ENCODE measurements at places on chromosomes 11 and 22.

DNA sequence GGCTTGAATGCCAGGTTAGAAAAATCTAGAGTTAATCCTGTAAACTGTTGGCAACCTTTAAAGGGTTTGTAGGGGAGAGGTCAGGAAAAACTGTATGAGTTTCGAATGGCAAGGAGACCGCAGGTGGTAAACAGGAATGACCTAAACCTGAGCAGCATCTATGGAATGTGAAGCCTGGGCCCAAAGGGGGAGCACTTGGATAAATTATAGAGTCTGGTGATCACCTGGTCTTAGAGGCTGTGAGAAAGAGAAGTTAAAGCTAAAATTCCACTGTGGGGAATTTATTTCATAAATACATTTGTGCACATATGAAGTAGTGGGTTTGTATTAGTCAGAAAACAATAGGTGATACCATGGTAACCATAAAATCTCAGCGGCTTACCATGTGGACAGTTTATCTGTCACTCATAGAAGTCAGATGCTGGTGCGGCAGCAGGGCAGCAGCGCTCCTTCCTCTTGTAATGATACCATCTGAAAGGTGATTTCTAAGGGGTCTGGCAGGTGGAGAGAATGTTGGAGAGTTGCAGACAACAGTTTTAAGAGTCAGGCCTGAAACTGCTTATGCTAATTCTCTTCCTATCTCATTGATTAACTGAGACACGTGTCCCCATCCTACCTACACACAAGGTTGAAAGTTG lies 1104.4 kb upstream of the CCDC90B start:
- no peak for DNase-seq

DNA sequence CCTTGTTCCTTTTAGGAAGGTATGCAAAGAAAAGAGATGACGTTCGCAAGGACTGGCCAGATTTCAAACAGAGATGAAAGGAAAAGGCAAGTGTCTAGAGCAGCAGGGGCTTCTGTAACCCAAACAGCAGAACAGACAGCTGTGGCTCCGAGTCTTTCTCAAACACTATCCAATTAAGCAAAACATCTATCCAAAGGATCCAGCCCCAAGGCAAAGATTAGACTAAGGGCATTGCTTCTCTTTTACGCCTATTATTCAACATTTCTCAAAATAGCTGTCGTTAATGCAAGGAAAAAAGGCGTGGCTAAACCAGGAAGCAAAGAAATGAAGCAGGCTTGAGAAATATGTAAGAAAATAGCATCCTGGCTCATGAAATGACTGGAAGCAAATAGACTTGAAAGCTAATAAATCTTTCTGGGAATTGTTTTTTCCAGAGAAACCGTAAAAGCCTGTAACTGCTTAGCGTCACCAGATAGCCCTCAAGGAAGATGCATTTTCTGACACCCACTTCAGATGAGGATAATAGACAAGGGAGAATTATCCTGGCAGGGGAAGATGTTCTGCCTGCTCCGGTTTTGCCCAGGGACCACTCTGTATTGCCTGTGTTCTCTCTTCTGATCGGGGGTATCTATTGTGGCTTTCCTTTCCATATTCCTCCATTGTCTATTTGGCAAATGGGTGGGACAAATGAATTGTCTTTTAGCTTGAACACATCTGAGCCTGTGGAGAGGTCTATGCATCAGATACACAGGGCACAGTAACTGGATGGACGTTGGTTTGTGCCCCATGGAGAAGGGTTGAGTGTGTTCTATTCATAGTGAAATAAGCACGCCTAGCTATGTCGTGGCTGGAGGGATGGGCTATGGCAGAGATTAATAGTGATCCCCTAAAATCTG lies 20.2 kb downstream of the C11orf96 start:
- DNase-seq, result no peak

- DNase-seq, result no peak
These were observed 98.0 kb upstream of the THY1 start for GRCh38 chr11:119520966-119521365.

GRCh38 chr11:6843670-6844069 lies 1.8 kb upstream of the OR10A5 start:
- DNase-seq, result no peak

DNA sequence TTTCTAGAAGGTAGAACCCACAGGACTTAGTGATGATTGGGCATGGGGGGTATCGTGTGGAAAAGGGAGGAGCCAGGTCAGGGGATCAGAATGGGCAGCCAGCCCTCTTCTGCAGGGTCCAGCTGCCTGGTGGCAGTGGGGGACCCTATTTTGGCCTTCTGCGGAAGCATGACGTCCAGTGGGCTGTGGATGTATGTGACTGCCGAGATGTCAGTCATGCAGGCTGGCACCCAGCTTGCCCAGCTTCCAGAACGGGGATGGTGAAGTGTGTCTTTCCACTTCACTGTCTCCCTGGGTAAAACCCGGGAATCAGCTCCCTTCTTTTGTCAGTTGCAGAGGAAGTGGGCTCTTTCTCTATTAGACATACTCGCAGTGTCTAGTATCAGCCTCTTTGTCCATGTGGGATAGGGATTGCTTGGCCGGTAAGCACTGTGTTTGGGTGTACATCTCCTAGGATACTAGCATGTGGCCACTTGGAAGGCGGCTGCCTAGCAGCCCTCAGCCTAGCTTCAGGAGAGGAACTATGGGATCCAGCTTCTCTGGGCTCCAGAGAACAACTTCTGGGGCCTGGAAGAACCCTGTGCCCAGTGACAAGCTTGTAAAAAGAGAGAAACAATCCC lies 51.4 kb downstream of the GRIK4 start:
- DNase-seq, result no peak

GRCh38 chr11:33545931-33546330 lies 154.7 kb downstream of the C11orf91 start:
- DNase-seq, result no peak

GRCh38 chr11:2103668-2104523 lies 35.3 kb downstream of the IGF2 start:
- no peak for DNase-seq

- DNase-seq, result no peak
These were observed 55.8 kb downstream of the ELMOD1 start for GRCh38 chr11:107646783-107647182.

GRCh38 chr22:17794726-17795542 lies 20.7 kb upstream of the BID start:
- DNase-seq, result no peak
